ENCODE measurements at places on chromosomes 6 and 20.

- no peak for DNase-seq
Measured at GRCh38 chr6:108159981-108160380, 5.8 kb upstream of the NR2E1 start.

DNA sequence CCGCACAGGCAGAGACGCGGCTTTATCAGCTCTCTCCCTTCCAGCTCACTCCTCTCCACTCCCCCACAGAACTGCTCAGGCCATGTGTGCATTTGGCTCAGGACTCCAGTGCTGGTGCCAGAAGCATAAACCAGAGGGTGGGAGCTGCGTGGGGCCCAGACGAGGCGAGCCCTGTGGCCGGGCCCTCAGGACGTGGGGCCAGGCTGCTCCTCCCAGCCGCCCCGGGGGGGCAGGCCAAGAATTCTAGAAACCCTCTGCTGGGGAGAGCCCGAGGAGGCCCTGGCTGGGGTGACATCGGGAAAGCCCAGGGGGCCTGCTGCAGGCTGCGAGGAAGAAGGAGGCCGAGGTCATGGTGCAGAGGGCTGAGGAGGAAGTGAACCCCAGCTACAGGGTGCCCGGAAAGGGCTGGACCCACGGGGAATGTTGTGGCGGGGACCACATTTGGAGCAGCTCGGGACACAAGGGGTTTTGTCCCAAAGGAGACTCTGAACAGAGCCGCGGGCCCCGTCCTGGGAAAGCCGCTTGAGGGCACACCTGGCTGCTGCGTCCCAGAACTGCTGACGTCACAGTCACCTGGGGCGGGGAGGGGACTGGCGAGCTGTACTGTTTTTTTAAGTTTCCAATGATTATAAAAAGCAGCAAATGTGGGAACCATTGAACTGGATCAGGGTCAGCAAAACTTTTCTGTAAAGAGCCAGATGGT lies 107.1 kb downstream of the BANF2 start:
- DNase-seq, result no peak

- no peak for DNase-seq
Measured at GRCh38 chr6:141593311-141593710, 539.4 kb upstream of the GJE1 start.

DNA sequence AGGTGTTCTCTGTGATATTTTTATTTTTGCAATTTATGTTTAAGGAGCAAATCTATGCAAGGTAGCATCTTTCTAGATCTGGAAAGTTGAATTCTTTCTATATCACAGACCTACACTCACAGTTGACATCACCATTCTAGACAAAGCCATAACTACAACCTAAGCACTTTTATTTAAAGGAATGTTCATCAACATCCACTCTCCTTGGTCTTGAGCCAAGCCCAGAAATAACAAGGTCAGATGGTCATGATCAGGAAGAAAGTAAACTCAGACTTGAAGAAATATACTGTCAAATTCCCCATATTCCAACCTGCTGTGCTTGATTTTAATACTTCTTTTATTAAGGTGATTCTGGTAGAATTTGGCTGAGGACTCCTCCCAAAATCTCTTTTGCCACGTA lies 32.2 kb downstream of the MMUT start:
- DNase-seq, result no peak

GRCh38 chr20:57426271-57426689 lies 35.1 kb downstream of the RBM38 start:
- no peak for DNase-seq

- peak; percentile 59 for DNase-seq
Measured at GRCh38 chr6:71393471-71393870, 104.9 kb downstream of the OGFRL1 start.

DNA sequence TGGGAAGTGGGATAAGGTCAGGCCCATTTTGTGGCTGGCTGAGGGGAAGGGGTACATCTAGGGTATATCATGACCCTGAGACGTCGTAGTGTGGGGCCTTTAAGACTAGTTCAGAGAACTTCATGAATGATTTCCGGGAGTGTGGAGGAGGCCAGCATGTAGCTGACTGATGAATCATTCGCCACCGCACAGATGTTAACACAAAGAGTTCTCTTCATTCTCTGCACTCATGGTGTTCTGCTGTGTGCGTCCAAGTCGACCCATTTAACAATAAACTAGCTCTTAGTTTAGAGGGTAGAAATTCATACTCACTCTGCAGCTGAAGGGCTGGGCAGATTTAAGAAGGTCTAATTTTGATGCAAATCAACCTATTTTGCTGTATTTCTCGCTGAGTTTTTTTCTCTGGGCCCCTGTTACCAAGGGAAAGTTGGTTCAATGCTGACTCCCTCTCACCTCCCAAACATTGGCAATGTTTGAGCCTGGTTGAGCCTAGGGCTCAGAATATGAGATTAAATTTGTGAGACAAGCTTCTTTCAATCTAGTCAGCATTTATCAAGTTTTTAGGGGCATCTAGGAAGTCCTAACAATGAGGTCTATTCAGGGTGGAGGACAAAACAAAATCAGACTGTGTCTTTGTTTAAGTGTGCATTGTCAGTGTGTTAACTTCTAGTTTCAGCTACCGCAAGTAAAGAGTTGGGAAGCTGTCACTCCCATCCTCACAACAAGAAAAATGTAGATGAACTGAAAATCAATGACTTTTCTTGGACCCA lies 106.8 kb upstream of the CBLN4 start:
- DNase-seq, result no peak

Measured in suppressor macrophage treated with lipopolysaccharide for 4 hours (primary cell).